Left colon (tissue), 2 donors: ENCODE measurements at places on chromosomes 6 and 20. TPM values are rescaled to one million over a fixed set of nuclear protein-coding genes. Genes with fewer than 3 reads are reported as not detected.

The FAXC gene
- 0.73 TPM for total RNA-seq

The BIRC7 gene
- 0.25 TPM for total RNA-seq

The MUCL3 gene
- not detected for total RNA-seq

The BTNL2 gene
- not detected for total RNA-seq

The CENPQ gene
- total RNA-seq = 2.0 TPM

The ATAT1 gene
- total RNA-seq = 11.3 TPM

The RRP36 gene
- total RNA-seq = 33.6 TPM

The SLCO4A1 gene
- 15.0 TPM for total RNA-seq

The DDO gene
- total RNA-seq = 2.0 TPM

The POM121L2 gene
- total RNA-seq = not detected

GRCh38 chr6:47147175-47147727 lies 105.1 kb upstream of the ADGRF1 start:
- DNase-seq = no peak

DNA sequence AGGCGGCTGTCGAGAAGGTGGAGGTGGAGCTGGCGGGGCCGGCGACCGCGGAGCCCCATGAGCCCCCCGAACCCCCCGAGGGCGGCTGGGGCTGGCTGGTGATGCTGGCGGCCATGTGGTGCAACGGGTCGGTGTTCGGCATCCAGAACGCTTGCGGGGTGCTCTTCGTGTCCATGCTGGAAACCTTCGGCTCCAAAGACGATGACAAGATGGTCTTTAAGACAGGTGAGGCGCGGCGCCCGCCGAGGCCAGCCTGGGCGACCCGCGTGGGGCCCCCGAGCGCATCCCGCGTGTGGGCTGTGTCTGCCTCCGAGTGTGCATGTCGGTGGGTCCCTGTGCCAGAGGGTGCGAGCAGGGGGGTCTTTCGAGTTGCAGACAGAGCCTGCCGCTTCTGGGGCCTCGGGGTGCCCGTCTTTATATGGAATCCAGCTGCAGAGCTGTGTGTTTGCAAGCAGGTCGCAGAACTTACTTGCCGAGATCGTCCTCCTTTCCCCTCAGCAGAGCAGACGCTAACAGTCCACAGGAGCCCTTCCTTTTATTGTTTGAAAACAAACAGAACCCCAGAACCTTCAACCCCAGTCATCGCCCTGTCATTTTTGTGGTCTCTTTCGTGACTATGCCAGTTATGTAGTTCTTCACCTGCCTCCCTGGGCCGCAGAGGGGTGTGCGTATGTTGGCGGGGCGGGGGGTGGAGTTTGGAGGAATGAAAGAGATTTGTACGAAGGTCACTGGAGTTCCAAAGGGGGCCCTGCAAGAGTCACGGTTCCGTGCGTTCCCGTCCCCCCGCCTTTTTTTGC lies 766 bp downstream of the SLC16A10 start:
- peak; percentile 54 for DNase-seq

GRCh38 chr6:5457983-5458683 lies 196.8 kb downstream of the FARS2 start:
- peak; percentile 33 for DNase-seq

GRCh38 chr6:158387036-158387435 lies 74.8 kb downstream of the TULP4 start:
- DNase-seq = no peak

DNA sequence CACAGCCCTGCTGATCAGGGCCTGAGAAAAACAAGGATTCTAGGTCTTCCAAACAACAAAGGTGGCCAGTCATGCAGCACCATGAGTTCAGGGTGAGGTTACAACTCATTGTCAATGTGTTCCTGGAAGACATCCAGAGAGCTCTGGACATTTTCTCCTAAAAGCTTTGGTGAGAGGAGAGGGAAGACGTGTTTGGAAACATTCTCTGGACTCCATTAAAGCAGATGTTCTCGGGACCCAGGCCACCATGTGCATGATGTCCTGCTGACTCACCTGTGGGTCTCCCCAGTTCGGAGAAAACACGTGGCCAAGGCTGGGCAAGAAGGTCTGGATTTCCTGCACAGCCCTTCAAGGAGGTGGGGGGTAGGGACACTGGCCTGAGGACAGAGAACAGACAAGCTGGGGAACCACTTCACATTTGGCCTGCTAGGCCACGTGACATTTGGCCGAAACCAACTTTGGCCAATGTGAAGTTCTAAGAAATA lies 61.6 kb downstream of the KCNB1 start:
- peak; percentile 76 for DNase-seq

GRCh38 chr6:31227143-31227542 lies 44.7 kb downstream of the HLA-C start:
- no peak for DNase-seq

GRCh38 chr6:165317723-165318122 lies 8.3 kb upstream of the C6orf118 start:
- DNase-seq = no peak

- peak; percentile 46 for DNase-seq
These were observed 8.9 kb upstream of the MLN start for GRCh38 chr6:33812669-33813068.

GRCh38 chr6:87742106-87742505 lies 40.1 kb upstream of the AKIRIN2 start:
- no peak for DNase-seq

DNA sequence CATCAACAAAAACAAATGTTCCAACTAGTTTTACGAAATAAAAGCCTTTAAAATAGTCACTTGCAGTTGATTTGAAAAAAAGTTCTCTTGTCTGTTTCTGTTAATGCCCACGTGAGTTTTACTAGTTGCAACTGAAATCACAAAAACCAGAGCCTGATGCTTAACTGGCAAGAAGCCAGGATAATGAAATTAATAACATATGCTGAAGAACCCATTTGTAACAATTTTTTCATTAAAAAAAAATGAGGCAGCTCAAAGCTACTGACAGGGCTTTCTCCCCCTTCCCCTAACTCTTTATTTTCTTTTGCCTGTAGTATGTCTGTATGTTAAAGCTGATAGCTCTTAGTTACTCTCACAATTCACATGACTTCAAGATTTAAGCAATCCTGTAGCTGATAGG lies 132.7 kb upstream of the EYA4 start:
- no peak for DNase-seq

- no peak for DNase-seq
These were observed 16.6 kb downstream of the DNAAF9 start for GRCh38 chr20:3390759-3391425.

- no peak for DNase-seq
These were observed 916 bp downstream of the SOX18 start for GRCh38 chr20:64048402-64049044.

- DNase-seq = peak; percentile 68
These were observed 637 bp downstream of the ARID1B start for GRCh38 chr6:156777577-156778453.

DNA sequence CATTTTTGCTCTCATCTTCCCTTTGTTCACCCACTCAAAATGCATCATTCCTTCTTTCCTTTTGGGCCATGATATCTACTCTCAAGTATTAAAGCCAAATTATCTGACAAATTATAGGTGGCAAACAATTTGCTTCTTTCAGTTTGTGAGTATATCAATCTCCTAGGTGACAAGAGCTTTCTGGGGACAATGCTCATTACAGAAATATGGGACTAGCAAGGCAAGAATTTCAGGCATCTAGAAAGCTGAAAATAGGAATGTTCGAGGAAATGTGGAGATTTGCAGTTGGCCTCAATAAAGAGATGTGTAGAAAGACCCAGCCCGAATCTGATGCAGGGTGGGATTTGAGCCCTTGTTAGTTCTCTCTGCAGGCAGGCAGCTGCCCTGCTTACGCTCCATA lies 71.8 kb downstream of the ALDH8A1 start:
- no peak for DNase-seq

DNA sequence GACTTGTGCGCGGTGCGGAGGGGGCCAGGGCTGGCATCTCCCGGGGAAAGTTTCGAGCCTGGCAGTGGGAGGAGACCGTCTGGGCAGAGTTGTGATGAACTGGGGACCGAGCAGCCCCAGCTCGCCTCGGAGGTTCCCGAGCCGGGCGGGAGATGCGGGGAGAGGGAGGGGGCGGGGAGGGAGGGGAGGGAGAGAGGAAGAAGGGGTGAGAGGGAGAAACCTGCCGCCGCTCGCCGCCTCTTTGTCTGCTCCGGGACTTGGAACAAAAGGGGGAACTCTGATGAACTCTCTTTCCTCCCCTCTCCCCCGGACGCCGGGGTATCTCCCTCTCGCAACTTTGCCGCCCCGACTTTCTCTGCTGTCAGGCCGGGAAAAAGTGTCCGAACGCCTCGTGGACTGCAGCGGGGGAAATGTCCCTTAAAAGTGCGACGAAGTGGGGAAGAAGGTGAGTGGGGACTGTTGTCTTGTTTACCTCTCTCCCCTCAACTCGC lies 72.7 kb downstream of the SOX4 start:
- peak; percentile 13 for DNase-seq

DNA sequence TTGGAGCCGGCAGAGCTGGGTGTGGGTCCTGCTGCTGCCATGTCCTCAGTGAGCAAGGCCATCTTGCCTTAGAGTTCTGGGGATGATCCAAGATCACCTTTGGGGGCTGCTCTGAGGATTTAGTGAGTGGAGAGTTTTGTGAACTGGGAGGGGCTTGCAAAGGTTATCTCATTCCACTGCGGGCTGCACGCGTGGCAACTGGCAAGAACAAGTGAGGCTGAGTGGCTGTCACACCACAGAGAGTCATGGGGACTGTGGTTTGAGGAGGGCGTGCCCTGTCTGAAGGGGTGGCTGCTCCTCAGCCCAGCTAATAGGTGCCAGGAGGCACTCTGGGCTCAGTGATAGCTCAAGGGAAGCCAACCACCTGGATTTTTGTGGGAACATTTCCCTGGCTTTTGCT lies 37.6 kb downstream of the TTLL9 start:
- DNase-seq = no peak

GRCh38 chr6:95767897-95768463 lies 190.6 kb downstream of the MANEA start:
- no peak for DNase-seq

GRCh38 chr6:145813285-145814034 lies 1.1 kb downstream of the FBXO30 start:
- DNase-seq = no peak

GRCh38 chr20:51220293-51220706 lies 197.4 kb upstream of the KCNG1 start:
- peak; percentile 50 for DNase-seq

DNA sequence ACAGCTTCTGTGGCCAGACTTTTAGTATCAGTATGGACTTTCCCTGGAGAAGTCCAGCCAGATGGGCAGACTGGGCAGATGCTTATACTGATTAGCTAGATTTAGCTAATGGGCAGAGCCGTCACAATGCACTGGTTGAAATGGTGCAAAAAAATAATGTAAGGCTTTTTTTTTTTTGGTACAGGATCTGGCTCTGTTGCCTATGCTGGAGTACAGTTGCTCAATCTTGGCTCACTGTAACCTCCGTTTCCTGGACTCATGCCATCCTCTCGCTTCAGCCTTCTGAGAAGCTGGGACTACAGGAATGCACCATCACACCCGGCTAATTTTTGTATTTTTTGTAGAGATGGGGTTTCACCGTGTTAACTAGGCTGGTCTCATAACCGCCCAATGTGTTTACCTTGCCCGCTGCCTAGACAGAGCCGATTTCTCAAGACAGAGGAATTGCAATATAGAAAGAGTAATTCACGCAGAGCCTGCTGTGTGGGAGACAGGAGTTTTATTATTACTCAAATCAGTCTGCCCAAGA lies 16.4 kb upstream of the KIFC1 start:
- DNase-seq = peak; percentile 53
